Activated CD8-positive, alpha-beta memory T cell treated with anti-CD3 and anti-CD28 coated beads for 4 hours (primary cell): ENCODE measurements at places on chromosomes 3 and 15.

- no peak for DNase-seq
Observed at GRCh38 chr3:159796744-159797143, 191.9 kb upstream of the IL12A start.

GRCh38 chr15:74141591-74141990 lies 11.2 kb downstream of the ISLR2 start:
- DNase-seq, result no peak

- no peak for DNase-seq
Observed at GRCh38 chr3:122397201-122397600, 13.2 kb downstream of the FAM162A start.

- DNase-seq, result no peak
Observed at GRCh38 chr3:12489832-12490231, 5.6 kb downstream of the TSEN2 start.

GRCh38 chr3:127644641-127645370 lies 15.8 kb downstream of the PODXL2 start:
- no peak for DNase-seq
